ENCODE measurements at places on chromosomes 2 and 18.

DNA sequence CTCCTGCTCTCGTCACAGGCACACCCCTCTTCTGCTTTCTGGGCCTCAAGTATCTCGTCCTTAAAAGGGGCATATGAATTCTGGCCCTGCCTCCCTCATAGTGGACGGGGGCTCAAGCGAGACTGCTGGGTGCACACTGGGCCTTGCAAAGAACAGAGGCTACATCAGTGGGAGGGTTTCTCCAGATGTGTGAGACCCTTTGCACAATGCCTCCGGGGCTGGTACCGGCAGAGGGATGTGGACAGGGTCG lies 25.0 kb downstream of the CRACDL start:
- DNase-seq, result no peak

DNA sequence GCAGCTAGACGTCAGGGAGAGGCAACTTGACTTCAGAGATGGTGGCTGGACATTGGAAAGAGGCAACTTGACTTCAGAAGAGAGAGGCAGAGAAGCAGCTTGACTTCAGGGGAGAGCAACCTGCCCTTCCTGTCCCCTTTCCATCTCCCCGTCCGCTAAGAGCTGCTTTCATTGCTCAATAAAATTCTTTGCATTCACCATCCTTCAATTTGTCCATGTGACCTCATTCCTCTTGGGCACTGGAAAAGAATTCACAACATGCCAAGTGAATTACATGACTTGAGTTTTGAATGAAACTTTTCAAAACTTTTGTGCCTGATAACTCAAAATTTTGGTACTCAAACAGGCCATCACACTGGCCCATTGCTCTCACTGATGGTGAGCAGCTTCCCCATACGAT lies 158.9 kb downstream of the DPP4 start:
- no peak for DNase-seq

DNA sequence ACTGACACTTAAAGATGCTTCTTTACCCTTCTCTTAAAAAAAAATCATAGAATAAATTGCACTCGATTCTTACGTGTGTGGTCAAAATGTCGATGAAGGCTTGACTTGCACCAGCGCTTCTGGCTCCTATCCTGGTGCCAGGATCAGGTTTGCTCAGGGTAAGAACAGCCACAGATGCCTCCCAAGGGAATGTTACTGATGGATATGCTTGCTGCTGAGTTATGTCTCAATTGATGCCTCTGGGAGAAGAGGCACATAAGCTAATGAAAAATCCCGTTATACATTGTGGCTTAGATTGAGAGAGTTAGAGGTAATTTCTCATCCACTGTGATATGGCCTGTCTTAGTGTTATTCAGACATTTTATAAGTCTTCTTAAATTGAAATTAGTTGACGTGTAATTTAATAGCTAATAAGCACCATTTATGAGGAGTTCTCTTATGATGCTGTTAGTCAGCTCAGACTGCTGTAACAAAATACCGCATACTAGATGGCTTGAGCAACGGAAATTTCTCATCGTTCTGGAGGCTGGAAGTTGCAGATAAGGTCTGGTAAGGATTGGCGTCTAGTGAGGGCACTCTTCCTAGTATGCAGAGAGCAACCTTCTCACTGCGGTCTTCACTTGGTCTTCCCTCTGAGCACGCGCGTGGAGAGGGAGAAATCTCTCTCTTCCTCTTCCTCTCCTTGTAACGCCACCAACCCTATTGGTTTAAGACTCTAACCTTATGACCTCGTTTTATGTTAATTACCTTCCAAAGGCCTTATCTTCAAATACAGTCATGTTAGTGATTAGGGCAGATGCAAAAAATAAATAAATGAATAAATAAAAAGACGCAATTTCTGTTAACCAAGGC lies 116.6 kb upstream of the NOSTRIN start:
- DNase-seq, result no peak

- no peak for DNase-seq
Measured at GRCh38 chr2:118763797-118764196, 83.7 kb downstream of the EN1 start.

- DNase-seq, result no peak
Measured at GRCh38 chr2:96699021-96699420, 40.8 kb downstream of the LMAN2L start.

DNA sequence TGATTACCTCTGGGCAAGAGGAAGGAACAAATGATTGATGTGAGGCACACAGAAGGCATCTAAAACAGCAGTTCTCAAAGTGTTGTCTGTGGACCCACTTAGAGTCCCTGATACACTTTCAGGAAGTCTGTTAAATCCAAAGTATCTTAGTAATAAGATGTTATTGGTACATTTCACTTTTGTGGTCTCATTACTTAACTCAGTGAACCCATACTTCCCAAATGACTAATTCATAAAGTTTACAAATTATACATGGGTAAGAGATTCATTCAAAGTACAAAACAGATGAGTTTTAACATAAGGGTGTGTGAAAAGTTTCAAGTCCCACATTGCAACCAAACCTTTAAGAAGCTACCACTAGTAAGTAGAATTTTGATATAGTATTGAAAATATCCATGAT lies 440.5 kb downstream of the NUP35 start:
- no peak for DNase-seq

- no peak for DNase-seq
Measured at GRCh38 chr2:24824966-24825882, 32.0 kb downstream of the CENPO start.

GRCh38 chr2:186130748-186131641 lies 355.1 kb upstream of the ZC3H15 start:
- DNase-seq, result no peak

GRCh38 chr18:48619016-48619415 lies 80.2 kb downstream of the CTIF start:
- DNase-seq, result no peak

- DNase-seq, result no peak
Measured at GRCh38 chr2:200225951-200226350, 80.5 kb upstream of the SPATS2L start.

DNA sequence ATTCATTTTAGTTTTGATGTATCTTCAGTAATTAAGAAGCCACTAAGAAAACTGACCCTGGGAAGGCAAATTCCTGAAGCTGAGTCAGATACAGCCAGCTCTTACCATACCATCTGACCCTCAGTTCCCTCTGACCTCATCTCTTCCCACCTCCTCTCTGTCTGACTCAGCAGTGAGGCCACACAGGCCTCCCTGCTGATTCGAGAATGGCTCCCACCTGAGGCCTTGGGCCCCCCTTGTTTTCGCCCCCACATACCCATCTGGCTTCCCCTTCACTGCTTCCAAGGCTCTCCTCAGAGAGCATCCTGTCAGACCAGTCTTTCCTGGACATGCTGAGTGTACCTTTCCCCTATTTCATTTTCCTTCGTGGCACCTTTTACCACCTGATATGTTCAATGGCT lies 71.0 kb upstream of the CYP1B1 start:
- DNase-seq, result peak; percentile 82

DNA sequence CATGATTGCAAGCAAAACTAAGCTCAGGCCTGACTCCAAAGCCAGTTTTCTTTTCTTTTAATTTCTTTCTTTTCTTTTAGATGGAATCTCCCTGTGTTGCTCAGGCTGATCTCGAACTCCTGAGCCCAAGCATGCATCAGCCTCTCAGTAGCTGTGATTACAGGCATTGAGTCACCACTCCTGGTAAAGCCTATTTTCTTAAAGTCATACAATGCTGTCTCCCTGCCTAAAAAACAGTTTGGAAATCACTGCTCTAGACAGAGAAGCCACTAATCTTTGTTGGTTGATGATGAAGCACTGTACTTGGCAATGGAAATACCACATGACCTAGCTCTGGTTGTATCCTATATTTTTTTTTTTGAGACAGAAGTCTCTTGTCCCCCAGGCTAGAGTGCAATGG lies 33.1 kb upstream of the ZNF532 start:
- no peak for DNase-seq

GRCh38 chr2:151166410-151166809 lies 95.3 kb downstream of the RBM43 start:
- DNase-seq, result no peak

DNA sequence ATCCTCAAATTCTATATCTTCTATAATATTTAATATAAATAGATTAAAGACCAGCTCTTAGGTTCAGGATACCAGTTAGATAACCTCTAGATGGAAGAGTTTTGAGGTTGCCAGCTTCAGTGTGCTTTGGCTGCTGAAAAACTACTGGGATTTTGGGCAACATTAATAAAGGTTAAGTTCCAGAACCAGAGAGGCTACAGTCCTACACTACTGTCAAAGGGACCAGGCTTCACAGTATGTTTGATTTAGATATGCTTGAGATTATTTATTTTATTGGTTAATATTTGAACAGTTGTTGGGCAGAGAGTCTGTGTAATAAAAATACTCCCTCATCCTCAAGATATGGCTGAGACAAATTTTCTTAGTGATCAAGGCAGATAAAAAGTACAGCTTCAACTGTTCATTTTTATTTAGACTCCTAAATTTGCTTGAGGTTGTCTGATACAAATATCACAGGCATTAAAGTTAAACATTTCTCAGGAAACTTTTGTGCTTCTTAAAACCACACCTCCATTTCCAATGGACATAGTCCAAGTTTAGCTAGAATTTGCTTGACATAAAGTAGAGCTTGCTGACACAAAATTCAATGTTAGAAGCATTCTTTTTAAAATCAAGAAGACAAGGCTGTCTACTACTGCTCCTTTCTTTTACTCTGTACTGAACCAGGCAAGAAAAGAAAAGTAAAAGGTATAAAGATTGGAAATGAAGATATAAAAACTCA lies 19.7 kb upstream of the TMEM17 start:
- DNase-seq, result no peak

- no peak for DNase-seq
Measured at GRCh38 chr2:120536141-120536540, 190.2 kb downstream of the INHBB start.

DNA sequence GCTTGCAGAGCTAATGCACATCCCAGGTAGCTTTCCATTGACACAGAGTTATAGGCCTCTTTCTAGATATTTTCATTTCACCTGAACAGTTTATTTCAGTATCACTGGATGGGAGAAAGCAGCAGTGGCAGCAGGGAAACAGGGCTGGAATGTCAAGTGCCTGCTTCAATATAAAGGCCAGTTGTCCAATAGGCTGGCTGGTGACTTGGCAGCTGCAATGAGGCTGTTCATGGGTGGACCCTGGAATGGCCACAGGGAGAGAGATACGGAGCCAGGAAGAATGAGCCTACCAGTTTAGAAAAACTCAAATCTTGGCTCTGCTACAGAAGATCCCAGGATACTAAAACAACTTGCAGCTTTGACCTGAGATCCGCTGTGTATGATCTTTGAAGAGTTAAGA lies 185.0 kb downstream of the BCL11A start:
- no peak for DNase-seq

GRCh38 chr2:239441261-239442078 lies 40.6 kb upstream of the HDAC4 start:
- peak; percentile 85 for DNase-seq

GRCh38 chr2:102366406-102367112 lies 11.0 kb downstream of the IL18R1 start:
- DNase-seq, result no peak

DNA sequence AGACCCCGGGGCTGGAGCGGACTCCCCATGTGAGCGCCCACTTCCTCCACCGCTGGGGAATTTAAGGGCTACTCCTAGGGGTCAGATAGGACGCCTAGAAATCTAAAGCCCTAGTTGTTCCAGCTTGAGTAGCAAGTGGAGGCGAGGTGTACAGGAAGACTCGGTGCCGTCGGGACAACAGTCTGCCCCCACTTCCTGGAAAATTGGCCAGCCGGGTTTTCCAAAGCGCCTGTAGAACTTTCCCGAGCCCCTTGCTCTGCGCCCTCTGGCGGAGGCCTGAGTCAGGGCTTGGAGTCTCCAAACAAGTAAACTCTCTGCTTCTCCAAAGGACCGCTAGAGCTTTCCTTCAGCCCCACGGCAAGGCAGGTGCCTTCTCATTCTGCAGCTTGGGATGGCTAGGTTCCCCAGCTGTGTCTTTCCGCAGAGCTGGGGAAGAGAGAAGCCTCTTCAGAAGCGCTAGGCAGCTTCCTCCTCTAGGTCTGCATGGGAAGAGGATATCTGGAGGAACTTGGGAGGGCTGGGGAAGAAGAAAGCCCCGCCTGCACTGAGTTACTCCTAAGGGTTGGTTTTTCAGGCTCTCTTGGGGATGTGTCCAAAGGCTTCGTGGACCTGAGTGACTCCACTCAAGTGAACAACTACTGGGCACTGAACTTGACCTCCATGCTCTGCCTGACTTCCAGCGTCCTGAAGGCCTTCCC lies 681 bp downstream of the SPR start:
- peak; percentile 18 for DNase-seq

DNA sequence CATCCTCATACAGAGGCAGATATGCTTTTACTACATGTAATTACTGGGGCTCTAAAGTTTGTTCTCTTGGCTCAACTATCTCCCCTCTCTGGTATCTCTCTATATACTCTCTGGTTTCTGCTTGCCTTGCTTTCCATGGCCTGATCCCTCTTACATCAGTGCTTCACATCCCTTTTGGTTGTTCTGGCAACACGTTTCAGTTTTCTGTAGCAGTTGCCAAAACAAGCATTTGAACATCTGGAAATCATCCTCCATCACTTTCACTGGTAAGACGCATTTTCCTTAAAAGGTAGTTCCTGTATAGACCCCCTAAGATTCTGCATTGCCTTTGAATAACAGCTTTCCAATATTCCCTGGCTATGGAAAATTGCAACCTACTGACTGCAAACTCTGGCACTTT lies 25.9 kb downstream of the COL5A2 start:
- peak; percentile 90 for DNase-seq

- no peak for DNase-seq
Measured at GRCh38 chr2:42844366-42844765, 52.0 kb upstream of the HAAO start.

DNA sequence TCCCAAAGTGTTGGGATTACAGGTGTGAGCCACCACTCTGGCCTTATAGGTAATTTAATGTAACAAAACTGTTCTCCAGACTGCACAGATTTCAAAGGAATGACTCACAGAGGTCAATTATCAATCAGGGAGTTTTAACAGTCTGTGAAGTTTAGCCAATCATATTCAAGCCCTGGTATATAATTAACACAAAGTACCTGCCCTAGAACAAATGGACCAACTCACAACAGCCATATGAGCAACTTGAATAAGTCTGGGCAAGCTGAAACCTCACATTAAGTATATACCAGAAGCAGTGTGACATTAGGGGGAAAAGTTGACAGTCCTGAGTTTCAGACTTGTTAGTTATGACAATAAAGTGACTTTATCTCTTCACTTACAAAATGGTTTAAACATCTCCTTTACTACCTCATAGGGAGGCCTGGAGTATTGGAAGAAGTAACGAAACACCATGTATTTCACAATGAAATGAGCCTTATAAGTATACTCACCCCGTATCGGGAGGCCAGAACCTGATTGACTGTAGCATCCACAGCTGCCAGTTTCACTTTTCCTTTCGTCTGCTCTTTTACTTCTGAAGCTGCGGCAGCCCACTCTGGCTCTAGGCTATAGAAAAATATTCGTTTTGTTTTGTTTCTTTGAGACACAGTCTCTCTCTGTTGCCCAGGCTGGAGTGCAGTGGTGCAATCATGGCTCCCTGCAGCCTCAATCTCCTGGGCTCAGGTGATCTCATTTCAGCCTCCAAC lies 22.2 kb downstream of the PDIA6 start:
- no peak for DNase-seq

DNA sequence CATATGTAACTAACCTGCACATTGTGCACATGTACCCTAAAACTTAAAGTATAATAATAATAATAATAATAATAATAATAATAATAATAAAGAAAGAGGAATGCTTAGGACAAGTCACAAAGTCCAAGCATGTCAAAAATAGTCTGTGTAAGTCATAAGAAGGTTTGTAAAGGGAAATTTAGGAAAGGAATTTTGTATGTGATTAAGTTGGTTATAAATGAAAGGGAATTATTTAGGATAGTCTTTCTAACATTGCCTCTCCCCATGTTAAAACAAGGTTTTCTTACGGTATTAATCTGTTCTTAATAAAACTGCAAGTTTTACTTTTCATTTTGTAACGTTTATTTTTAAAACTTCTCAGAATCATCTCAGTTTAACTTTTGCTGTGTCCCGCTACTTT lies 62.8 kb downstream of the SESTD1 start:
- DNase-seq, result no peak

Data from brain pericyte (primary cell).